Immature natural killer cell (primary cell): ENCODE measurements at places on chromosomes 13 and 19.

DNA sequence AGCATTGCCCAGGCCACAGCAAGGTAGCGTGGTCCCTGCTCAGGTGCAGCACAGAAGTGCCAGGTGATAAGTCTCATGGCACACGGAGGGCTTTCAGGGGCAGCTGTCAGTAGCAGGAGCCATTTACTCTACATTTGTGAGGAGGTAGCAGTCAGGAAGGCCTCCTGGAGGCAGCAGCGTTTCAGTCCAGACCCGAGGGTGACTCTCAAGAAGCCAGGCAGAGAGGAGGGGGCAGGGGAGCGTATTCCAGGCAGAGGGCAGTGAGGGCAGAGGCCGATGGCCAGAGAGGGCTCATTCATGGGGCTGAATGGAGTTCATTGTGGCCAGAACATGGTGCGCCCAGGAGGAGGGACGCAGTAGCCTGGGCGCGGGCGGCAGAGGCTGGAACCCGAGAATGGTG, 8.9 kb downstream of the PIAS4 start:
- DNase-seq: no peak
- peaks cover 2% of the 10 kb centered on the region for H3K27me3 ChIP-seq
- H3K27ac ChIP-seq: peak overlapping the region; percentile 17
- no peak overlapping the region for H3K4me3 ChIP-seq
- peaks cover 17% of the 10 kb centered on the region for H3K4me1 ChIP-seq
- H3K36me3 ChIP-seq: no peaks in the 10 kb centered on the region

GRCh38 chr19:42270346-42271044, 1.4 kb downstream of the CIC start:
- no peak overlapping the region for H3K27ac ChIP-seq
- no peak overlapping the region for H3K4me3 ChIP-seq
- DNase-seq: peak; percentile 68
- no peaks in the 10 kb centered on the region for H3K36me3 ChIP-seq

DNA sequence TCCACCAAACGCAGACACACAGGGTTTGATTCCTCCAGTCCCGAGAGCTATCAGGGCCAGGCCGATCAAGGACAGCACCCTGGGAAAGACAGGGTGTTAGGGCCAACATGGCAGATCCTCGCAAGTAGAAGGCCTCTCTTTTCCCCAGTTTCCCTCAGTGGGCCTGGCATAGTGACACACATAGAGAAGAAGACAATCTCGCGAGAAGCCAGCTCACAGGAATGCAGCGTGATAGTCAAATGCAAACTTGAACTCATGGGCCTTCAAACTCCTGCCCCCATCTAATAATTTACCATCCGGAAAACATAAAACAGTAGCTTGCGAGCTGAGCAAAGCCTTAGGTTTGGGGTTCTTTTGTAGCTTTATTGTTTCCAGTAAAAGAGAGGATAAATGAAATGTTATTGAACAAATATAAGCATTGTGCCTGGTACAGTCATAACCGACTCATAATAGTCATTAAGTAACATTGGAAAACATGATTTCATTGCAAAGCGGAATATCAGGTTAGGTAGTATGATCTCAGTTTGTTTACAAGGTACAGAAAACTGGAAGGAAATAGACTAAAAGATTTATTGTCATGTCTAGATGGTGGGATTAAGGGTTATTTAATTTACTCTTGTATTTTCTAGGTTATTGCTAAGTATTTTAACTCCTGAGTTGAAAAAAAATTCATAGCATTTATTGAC, 30.5 kb downstream of the SLC15A1 start:
- no peak overlapping the region for H3K27ac ChIP-seq
- no peaks in the 10 kb centered on the region for H3K4me1 ChIP-seq
- H3K27me3 ChIP-seq: peaks cover 1% of the 10 kb centered on the region
- DNase-seq: no peak
- H3K4me3 ChIP-seq: no peak overlapping the region

GRCh38 chr13:31485651-31486051, 253.7 kb upstream of the RXFP2 start:
- no peaks in the 10 kb centered on the region for H3K36me3 ChIP-seq
- no peak overlapping the region for H3K27ac ChIP-seq
- peaks cover 6% of the 10 kb centered on the region for H3K27me3 ChIP-seq

GRCh38 chr19:39828015-39828653, 5.8 kb downstream of the DYRK1B start:
- peaks cover 55% of the 10 kb centered on the region for H3K4me1 ChIP-seq
- H3K27ac ChIP-seq: peak overlapping the region; percentile 95
- peak overlapping the region; percentile 75 for H3K4me3 ChIP-seq
- peaks cover 19% of the 10 kb centered on the region for H3K36me3 ChIP-seq
- peak; percentile 40 for DNase-seq
- H3K27me3 ChIP-seq: peaks cover 6% of the 10 kb centered on the region

DNA sequence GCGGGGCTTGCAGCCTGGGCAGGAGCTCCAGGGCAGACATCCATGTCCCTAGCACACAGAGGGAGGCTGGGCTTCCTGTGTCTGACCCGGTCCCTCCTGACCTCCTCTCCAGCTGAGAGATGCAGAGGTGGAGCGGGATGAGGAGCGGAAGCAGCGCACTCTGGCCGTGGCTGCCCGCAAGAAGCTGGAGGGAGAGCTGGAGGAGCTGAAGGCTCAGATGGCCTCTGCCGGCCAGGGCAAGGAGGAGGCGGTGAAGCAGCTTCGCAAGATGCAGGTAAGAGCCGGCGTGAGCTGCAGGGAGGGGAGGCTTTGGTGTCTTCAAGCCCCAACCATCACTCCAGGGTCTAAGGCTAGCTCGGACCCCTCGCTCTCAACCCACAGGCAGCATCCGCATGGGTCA, 38.4 kb downstream of the KCNC3 start:
- no peaks in the 10 kb centered on the region for H3K36me3 ChIP-seq
- no peak overlapping the region for H3K4me3 ChIP-seq
- no peak overlapping the region for H3K27ac ChIP-seq
- no peaks in the 10 kb centered on the region for H3K4me1 ChIP-seq
- H3K27me3 ChIP-seq: peaks cover 5% of the 10 kb centered on the region

- no peak overlapping the region for H3K4me3 ChIP-seq
- DNase-seq: no peak
- no peaks in the 10 kb centered on the region for H3K36me3 ChIP-seq
- no peaks in the 10 kb centered on the region for H3K4me1 ChIP-seq
- no peaks in the 10 kb centered on the region for H3K27me3 ChIP-seq
Measured at GRCh38 chr13:37453246-37453645, 145.3 kb downstream of the POSTN start.

- no peak for DNase-seq
- no peaks in the 10 kb centered on the region for H3K27me3 ChIP-seq
- no peak overlapping the region for H3K4me3 ChIP-seq
- peaks cover 9% of the 10 kb centered on the region for H3K36me3 ChIP-seq
- H3K27ac ChIP-seq: peak overlapping the region; percentile 86
Measured at GRCh38 chr19:49553451-49554271, 25.9 kb downstream of the RCN3 start.

- H3K27ac ChIP-seq: no peak overlapping the region
- peaks cover 7% of the 10 kb centered on the region for H3K36me3 ChIP-seq
- H3K4me1 ChIP-seq: no peaks in the 10 kb centered on the region
Measured at GRCh38 chr13:100356889-100357288, 231.7 kb downstream of the GGACT start.

GRCh38 chr13:71621174-71622124, 245.6 kb downstream of the DACH1 start:
- H3K4me1 ChIP-seq: no peaks in the 10 kb centered on the region
- no peak overlapping the region for H3K27ac ChIP-seq
- no peak overlapping the region for H3K4me3 ChIP-seq
- H3K36me3 ChIP-seq: no peaks in the 10 kb centered on the region

DNA sequence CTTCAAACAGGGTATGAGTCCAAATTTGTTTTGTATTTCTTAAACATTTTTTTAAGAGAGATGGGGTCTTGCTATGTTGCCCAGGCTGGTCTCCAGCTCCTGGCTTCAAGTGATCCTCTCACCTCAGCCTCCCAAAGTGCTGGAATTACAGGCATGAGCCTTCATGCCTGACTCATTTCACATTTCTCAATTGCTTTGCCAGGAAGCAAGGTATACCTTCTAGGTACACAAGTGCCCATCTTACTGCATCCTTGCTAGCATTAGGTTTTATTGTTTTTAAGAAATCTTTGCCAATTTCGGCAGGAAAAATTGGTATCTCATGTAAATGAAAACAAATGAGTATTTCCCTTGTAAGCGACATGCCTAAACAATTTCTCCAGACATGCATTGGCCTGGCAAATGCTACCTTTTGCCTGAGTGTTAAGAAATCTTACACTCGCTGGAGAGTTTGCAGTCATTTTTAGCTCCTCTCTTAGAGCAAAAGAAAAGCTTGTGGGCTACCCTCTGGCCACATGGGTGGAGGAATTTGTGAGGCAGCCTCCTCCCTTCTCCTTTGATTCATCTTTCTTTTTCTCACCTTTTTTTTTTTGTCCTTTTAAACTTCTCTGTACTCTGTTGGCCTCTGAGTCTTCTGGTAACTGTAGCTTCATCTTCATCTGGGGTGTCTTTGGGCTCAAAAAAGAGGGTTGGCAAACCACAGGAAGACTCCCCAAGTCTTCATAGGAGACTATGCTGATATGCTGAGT, 33.0 kb downstream of the ACTL9 start:
- H3K4me3 ChIP-seq: peak overlapping the region; percentile 77
- H3K36me3 ChIP-seq: no peaks in the 10 kb centered on the region
- H3K27ac ChIP-seq: peak overlapping the region; percentile 93
- peak; percentile 26 for DNase-seq
- peaks cover 6% of the 10 kb centered on the region for H3K27me3 ChIP-seq

GRCh38 chr13:33571618-33572017, 246.3 kb upstream of the RFC3 start:
- DNase-seq: no peak
- H3K4me3 ChIP-seq: no peak overlapping the region
- no peak overlapping the region for H3K27ac ChIP-seq
- H3K36me3 ChIP-seq: no peaks in the 10 kb centered on the region

- peaks cover 9% of the 10 kb centered on the region for H3K4me1 ChIP-seq
- no peak overlapping the region for H3K27ac ChIP-seq
- H3K4me3 ChIP-seq: no peak overlapping the region
- DNase-seq: no peak
Measured at GRCh38 chr19:50925734-50926133, 14.5 kb upstream of the KLK4 start.

DNA sequence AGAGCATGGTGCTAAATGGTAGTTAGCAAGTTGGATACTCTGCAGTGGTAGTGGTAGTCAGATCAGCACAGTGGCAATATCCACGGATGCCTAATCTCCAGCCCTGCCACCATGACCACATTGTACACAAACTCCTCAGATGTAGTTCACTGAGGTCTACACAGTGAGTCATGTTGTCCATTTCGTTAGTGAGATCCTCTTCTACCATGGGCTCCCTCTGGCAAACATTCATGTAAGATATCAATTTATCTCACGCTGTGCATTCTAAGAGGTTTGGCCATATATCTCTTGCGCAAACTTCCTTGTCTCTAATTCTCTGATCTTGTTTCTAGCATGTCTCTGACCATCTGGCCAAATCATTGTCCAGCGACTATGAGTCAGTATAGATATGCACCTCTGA, 58.2 kb downstream of the POLR1D start:
- no peak overlapping the region for H3K27ac ChIP-seq
- H3K4me3 ChIP-seq: no peak overlapping the region
- DNase-seq: no peak
- no peaks in the 10 kb centered on the region for H3K36me3 ChIP-seq
- H3K4me1 ChIP-seq: no peaks in the 10 kb centered on the region
- peaks cover 4% of the 10 kb centered on the region for H3K27me3 ChIP-seq

DNA sequence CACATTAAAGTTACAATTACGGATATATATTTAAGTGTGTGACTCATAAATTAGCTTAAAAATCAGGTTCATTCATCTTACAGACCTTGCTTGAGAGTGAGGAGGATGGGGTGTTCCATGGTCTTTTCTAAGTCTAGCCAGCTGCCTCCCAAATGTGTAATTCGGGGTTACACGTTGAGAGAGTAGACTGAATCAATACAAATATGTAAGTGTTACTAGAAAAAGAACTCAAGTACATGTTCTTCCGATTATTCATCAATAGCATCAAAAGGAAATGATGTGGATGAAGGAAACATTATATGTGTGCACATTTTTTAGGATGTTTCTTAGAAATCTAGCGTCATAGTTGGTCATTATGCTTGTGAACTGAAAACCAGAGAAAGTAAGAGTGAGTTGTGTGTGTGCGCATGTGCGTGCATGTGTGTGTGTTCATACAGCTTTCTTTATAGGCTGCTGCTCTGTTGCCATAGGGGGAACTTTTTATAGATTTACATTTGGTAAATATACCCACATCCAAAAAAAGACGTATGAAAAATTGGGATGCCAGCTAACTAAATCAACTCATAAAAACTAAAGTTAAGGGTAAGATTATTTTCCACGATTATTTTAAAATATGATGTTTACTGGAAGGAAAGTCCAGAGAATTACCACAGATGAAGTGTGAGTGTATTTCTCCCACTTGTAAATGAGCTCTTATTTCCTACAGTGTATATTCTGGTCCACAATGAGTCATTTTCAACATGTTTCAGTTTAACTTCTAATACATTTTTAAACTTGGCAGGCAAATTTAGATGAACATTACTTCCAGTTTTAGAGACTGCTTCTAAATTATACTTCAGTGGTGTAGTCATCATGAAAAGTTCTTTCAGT, 82.4 kb downstream of the PIBF1 start:
- H3K27ac ChIP-seq: no peak overlapping the region
- no peak overlapping the region for H3K4me3 ChIP-seq
- peaks cover 25% of the 10 kb centered on the region for H3K36me3 ChIP-seq
- no peaks in the 10 kb centered on the region for H3K27me3 ChIP-seq
- peaks cover 7% of the 10 kb centered on the region for H3K4me1 ChIP-seq

- H3K4me3 ChIP-seq: no peak overlapping the region
- no peak for DNase-seq
- peaks cover 8% of the 10 kb centered on the region for H3K4me1 ChIP-seq
- no peak overlapping the region for H3K27ac ChIP-seq
- H3K27me3 ChIP-seq: peaks cover 6% of the 10 kb centered on the region
Measured at GRCh38 chr19:2320049-2320448, 8.3 kb downstream of the LSM7 start.

- peaks cover 14% of the 10 kb centered on the region for H3K27me3 ChIP-seq
- H3K27ac ChIP-seq: no peak within 1 kb of the TSS
- peaks cover 15% of the 10 kb centered on the region for H3K4me1 ChIP-seq
- no peak for DNase-seq
Measured at GRCh38 chr19:45601524-45602374, at the start of gene GPR4. Gene GPR4 (minus strand): TSS chr19:45602212. CDS start chr19:45591866, 10,346 bp downstream.

GRCh38 chr19:4547303-4548237, 7.7 kb upstream of the LRG1 start:
- H3K27me3 ChIP-seq: peaks cover 5% of the 10 kb centered on the region
- H3K4me3 ChIP-seq: no peak overlapping the region
- no peaks in the 10 kb centered on the region for H3K4me1 ChIP-seq
- no peak overlapping the region for H3K27ac ChIP-seq

- H3K27ac ChIP-seq: peak overlapping the region; percentile 28
- peak overlapping the region; percentile 55 for H3K4me3 ChIP-seq
- peaks cover 38% of the 10 kb centered on the region for H3K4me1 ChIP-seq
- no peaks in the 10 kb centered on the region for H3K36me3 ChIP-seq
- DNase-seq: no peak
Measured at GRCh38 chr13:113161433-113161832, 3.0 kb downstream of the PROZ start.

- H3K36me3 ChIP-seq: peaks cover 5% of the 10 kb centered on the region
- no peak for DNase-seq
- no peak overlapping the region for H3K27ac ChIP-seq
- H3K27me3 ChIP-seq: no peaks in the 10 kb centered on the region
Measured at GRCh38 chr13:58617880-58618665, 986.5 kb downstream of the PCDH17 start.
